ENCODE measurements at places on chromosomes 6 and 20.

GRCh38 chr6:130233330-130233729 is 10.6 kb upstream of the SAMD3 start:
- DNase-seq, result no peak

DNA sequence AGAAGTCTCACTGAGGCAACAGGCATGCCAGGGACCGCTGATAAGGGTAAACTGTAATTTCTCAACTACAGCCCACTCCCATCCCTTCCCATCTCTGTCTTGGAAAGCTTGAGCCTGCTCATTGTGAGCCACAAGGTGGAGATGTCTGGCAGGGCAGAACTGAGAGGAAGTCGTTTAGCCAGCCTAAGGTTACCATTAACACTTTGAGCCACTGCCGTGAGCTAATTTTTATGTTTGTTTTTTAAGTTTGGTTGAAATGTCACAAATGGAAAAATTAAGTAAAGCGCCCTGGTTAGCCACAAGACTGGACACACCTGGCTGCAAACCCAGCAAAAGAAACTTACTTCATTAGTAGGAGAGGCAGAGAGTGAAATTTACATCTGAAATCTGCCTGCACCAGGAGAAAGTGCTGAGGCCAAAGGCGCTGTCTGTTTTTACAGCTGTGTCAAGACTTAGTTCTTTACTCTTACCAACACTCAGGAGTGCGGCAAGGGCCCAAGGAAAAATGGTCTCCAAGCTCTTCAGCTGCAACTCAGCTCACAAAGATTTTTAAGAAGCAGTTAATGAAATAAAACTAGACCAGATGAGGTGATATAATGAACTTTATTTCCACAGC is 50.0 kb upstream of the FAM83C start:
- no peak for DNase-seq

DNA sequence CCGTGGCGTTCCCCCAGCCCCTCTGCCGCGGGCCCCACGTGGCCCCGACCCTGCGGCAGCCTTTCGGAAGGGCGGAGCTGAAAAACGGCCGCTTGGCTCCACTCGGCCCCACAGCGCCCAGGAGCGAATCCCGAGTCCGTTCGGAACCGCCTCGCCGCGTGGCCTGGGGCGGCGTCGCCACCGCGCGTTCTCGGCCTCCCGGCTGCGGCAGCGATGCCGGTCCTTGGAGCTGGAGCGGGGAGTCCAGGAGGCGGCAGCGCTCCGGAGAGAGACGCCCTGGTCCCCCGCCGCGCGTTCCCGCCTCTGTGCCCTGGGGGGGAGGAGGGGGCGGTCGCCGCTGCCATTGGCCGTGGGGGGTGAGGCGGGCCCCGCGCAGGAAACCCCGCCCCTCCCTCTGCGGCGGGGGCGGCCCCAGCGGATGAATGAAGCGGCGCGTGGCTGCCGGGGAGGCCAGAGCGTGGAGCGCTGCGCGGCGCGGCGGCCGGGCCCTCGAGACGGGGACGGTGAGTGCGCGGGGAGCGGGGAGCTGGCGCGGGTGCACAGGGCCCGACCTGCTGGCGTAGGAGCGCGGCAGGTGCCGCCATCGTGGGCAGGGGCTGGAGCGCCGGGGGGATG is at the start of gene SLCO4A1:
TSS of gene SLCO4A1 (plus strand) at position 453 of the 615 bp plus-strand sequence. CDS start 13,952 bp downstream, outside the sequence.
- peak; percentile 92 for DNase-seq

DNA sequence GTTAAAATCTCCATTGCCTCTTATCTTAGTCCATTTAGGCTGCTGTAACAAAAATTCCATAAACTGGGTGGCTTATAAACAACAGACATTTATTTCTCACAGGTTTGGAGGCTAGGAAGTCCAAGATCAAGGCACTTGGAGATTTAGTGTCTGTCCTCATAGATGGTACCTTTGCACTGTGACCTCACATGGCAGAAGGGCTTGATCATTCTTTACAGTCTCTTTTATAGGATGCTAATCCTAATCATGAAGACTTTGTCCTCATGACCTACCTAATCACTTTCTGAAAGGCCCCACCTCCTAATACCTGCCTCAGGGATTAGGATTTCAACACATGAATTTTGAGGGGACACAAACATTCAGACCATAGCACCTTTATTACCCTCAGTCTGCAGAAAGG is 6.6 kb downstream of the GLO1 start:
- no peak for DNase-seq

- no peak for DNase-seq
These were observed 174.8 kb upstream of the RREB1 start for GRCh38 chr6:6932968-6933367.

- no peak for DNase-seq
These were observed 114.8 kb downstream of the TFAP2A start for GRCh38 chr6:10300071-10300470.

- no peak for DNase-seq
These were observed 174.3 kb upstream of the STXBP5 start for GRCh38 chr6:147029923-147030322.

- no peak for DNase-seq
These were observed 76.6 kb downstream of the SOD2 start for GRCh38 chr6:159616456-159616855.

DNA sequence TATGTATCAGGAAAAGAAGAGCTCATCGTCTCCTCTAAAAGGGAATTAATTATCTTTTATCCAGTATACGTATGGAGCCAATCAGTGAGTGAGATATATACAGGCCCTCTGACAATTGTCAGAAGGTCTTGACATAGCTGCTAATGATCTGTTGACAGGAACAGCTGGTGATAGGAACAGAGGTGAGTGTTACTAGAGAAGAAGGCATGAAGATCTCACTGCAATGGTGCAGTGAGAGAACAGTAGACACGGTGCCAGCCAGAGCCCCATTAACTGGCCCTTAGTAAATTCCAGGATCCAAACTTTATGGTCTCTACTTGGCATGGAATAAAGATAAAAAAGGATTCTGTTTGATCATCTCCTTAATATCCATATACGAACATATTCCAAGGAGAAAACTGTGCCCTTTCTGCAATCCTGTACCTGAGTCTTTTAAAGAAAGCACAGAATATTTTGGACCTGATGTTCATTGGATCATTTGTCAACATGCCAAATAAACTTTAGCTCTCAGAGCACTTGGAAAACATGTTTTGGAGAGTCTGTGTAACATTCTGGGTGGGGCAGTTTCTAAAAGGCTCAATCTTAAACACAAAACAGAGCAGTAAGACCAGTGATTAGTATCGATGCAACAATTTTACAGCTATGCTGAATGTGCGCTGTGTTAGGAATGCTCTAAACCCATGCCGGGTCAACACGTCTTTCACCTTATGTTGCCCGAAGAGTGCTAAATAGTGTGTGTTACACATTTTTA is 135.8 kb upstream of the CITED2 start:
- no peak for DNase-seq

- no peak for DNase-seq
These were observed 50.1 kb upstream of the ASF1A start for GRCh38 chr6:118843685-118844390.

DNA sequence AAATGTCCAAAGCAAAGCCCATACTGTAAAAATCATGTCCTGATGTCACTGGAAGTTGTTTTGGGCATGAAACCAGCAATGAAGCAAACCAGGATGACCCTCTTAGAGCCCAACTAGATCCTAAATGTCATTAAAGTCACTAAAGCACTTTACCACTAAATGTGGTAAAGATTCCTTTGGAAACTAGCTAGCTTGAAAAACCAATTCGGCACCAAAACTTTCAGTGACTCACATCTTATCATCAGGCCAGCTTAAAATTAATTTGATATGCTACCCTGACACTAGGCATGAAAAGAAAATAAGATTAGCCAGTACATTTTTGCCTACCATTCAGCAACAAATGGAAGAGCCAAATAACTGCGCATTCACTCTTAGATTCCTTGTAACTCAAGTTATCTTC is 145.8 kb downstream of the PACRG start:
- DNase-seq, result no peak

DNA sequence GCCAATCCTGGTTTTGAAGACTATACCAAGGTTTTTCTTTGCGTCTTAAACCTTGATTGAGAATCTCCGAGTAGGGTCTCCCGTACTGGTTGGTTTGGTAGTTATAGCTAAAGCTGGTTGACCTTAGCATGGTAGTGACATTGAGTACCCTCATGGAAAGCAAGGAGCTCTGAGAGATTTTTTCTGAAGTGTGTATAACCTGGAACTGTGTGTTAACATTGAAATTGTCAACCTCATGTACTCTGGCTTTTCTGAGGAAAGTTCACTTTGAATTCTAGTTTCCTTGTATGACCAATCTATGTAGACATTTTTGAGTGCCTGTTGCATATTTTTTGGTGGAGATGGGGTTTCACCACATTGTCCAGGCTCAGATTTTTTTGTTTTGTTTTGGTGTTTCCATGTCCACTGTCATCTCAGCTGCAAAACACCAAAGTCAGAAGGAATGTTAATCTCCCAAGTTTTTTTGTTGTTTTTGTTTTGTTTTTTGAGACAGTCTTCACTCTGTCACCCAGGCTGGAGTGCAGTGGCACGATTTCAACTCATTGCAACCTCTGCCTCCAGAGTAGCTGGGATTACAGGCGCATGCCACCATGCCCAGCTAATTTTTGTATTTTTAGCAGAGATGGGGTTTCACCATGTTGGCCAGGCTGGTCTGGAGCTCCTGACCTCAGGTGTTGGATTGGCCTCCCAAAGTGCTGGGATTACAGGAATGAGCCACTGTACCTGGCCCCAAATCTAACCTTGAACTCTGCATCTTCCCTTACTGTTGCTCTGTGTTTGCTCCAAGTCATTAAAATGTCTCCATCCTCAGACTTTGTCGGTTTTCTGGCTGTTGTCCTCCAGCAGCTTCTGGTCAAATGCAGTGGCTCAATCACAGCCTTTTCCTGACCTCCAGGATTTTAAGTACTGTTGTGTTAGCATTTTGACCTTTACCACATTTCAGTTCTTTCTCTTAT is 4.3 kb downstream of the RPS12 start:
- DNase-seq, result peak; percentile 72

GRCh38 chr6:30679765-30680535 is 6.5 kb downstream of the PPP1R18 start:
- DNase-seq, result no peak

GRCh38 chr20:8524101-8525016 is 392.3 kb downstream of the PLCB1 start:
- DNase-seq, result no peak

DNA sequence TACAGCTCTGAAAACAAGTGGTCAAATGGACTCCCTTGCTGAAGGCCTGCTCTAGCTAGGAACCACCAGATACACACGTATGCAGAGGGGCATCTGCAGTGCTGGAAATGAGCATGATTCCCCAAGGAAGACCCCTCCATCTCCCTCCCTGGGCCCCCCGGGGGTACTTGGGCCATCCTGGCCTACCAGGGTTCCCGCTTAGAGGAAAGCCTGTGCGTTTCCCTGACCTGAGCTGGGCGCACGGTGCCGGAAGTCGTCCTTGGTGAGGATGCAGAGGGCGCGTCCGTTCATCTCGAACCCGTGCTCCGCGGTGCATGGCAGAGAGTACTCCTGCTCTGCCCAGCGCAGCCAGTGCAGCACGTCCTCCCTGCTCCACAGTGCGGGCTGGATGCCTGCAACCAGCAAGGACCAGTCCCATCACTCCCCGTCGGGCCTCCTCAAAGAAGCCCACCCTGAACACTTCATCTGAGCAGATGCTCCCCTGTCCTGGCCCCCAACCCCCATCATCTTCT is 11.8 kb downstream of the ETV7 start:
- DNase-seq, result no peak

- DNase-seq, result no peak
These were observed 13.3 kb downstream of the TASP1 start for GRCh38 chr20:13625304-13625979.
